ENCODE measurements at places on chromosomes 16 and 17.

- DNase-seq = no peak
These were observed 4.2 kb upstream of the SDK2 start for GRCh38 chr17:73648543-73648820.

GRCh38 chr17:74354123-74354522 is 7.5 kb downstream of the BTBD17 start:
- no peak for DNase-seq

- DNase-seq = no peak
These were observed 535.7 kb upstream of the CDH11 start for GRCh38 chr16:65657556-65657955.

GRCh38 chr17:67478401-67479041 is 101.4 kb downstream of the PITPNC1 start:
- DNase-seq = no peak

DNA sequence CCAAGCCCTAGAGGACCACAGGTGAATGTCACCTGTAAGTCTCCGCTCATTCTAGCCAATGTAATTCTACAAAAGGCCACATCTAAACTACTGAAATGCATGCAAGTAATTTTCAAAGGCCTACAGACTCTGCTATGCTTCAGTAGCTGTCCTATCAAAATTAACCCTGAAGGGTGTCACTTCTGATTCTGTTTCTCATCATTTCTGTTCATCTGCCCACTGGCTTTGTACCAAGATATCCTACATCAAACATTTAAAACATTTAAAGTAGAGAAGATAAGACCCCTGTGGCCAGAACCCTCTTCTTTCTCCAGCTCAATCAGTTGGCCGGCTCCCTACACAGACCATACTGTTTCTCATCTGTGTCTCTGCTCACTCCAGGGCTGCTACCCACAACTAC is 21.5 kb downstream of the PHF12 start:
- no peak for DNase-seq

GRCh38 chr16:68785715-68786114 is 48.6 kb downstream of the CDH1 start:
- no peak for DNase-seq

GRCh38 chr17:46809110-46809571 is 9.4 kb downstream of the WNT3 start:
- DNase-seq = no peak

All from iris pigment epithelial cell (primary cell).